Renal pelvis (tissue), 12 donors: ENCODE measurements at places on chromosomes 7 and 10.
A peak's percentile ranks its signal among the peaks of the same experiment; 100 is the strongest.

DNA sequence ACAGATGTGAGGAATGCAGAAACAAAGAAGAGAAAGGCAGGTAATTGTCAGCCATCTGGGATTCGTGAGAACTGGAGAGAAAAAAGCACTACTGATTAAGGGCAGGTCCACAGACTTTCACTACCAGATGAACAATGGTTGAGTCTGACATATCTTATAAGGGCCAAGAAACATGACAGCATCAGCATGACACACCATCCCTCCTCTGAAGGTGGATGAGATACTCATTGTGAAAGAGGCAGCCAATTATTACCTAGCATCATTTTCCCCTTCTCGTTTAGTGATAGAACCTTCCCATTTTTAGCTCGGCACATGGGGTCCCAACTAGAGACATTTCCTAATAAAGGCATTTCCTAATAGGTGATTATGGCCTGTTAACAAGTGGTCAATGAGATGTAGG is 19.2 kb upstream of the MET start:
- no peak for DNase-seq

DNA sequence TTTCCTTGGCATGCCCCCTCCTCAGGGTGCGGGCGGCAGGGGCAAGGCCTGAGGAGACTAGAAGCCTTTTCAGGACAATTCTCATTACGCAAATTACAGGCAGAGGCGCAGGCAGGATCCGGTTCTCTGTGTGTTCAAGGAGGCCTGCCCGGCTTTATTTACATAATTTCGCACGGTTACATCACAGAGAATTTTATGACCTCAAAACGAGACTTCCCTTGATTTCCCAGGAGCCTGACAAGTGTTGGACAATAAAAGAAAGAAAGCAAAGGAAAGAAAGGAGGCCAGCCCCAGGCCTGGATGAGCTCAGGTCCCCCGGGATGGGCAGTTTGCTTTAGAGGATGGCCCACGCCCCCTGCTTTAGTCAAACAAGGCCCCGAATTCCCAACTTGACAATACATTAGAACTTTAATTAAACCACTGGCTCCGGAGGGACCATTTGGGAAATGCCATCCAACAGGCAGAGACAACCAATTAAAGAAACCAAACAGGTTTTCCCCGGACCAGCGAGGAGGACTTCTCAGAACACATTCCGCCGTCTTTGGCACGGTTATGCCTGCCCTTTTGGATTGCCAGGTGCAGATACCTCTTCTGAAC is 2.9 kb downstream of the MNX1 start:
- no peak for DNase-seq

DNA sequence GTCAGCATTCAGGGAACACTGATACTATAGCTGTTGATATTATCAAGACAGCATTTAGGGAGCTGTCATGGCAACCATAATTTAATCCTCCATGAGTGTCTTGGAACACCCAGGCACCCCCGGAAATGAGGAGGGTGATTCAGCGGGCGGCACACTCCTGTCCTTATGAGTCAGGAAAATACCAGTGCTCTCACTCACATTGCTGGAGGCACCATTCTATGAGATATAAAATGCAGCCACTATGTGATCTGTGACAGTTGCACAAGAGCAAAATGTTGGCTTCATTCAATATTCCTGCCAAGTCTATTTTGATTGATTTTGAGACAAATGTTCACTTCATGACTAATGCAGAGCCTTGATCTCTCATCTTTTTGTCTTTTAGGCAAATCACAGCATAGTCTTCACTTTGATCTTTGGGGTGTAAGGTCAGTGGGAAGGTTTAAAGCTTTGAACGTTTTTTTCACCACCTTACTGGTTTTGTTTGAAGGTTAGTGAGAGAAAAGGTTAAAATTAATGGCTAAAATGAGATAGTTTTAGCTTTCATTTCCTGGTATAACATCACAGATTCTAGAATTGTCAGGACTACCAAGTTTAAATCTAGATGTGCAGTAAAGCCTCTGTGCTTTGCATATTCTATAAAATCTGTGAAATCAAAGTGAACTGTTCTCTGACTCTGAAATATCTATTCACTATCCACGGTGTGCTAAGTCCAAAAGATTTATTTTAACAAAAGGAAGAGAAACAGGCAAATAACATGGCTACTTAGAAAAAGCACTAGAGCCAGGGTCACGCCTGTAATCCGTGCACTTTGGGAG is 12.4 kb upstream of the ARHGAP12 start:
- DNase-seq: no peak

DNA sequence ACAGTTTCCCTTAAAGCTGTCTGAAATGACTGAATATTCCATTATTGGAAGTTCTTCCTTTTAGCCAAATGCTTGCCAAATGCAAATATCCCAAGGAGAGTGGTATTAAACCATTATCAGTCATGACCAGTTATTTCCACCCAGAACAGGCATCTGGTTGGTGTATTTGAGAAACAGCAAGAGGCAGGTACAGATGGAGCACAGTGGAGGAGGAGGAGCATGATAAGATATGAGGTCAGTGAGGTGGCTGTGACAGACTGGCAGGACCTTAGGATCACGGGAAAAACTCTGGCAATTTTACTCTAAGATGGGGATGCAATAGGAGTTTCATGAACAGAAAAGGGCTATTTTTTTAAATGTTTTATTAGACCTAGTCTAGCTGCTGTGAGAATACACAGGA is 6.4 kb downstream of the HEPACAM2 start:
- DNase-seq: no peak

DNA sequence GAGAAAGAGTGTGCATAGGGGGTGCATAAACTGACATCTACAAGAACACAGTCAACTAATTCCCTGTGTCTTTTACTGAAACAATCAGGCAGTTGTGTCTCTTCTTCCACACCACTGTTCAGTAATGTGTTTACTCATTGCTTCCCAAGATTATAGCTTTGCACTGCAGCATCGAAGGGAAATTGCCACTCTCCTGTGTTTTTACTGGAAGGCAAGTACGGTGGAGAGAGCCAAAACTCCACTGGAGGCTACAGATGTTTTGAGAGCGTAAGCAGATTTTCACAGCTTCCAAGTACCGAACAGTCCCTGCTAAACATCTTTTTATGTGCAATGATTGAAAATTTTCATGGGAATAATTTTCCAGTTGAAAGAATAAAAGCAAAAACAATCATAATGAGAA is 510.5 kb upstream of the AKR1E2 start:
- peak; percentile 44 for DNase-seq

- no peak for DNase-seq
Measured at GRCh38 chr7:24767878-24768569, 10.8 kb upstream of the GSDME start.

- no peak for DNase-seq
Measured at GRCh38 chr10:5765617-5766016, 47.6 kb downstream of the GDI2 start.
